GM23248 (cell line): ENCODE measurements at places on chromosomes 3 and 15.

DNA sequence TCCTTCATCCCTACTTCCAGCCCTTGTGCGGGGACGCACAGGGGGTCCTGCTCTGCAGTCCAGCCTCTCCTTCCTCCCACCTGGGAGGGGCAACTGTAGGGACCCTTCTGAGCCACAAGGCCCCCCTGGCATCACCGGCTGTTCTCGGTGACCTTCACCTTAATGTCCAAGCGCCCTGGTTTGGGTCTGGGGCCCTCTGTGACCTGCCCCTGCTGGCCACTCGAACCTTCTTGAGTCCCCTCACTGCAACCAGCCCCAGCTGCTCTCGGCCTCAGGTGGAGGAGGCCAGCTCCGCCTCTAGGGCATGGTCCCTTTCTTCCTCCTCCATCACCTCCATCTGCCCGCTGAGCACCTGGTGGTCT, 57.9 kb downstream of the RGMA start:
- DNase-seq, result no peak

GRCh38 chr15:76905855-76906254, 715 bp upstream of the SCAPER start:
- DNase-seq, result peak; percentile 14

- DNase-seq, result peak; percentile 61
Measured at GRCh38 chr3:46865031-46865507, 1.8 kb upstream of the MYL3 start.

- DNase-seq, result no peak
Measured at GRCh38 chr3:129106866-129107565, 14.6 kb downstream of the RAB43 start.

GRCh38 chr15:55743729-55744655, 1.0 kb upstream of the PRTG start:
- DNase-seq, result no peak

- DNase-seq, result peak; percentile 91
Measured at GRCh38 chr15:83843471-83843871, 189.5 kb downstream of the ADAMTSL3 start.

- no peak for DNase-seq
Measured at GRCh38 chr15:24955531-24955921, 739 bp downstream of the SNRPN start.

DNA sequence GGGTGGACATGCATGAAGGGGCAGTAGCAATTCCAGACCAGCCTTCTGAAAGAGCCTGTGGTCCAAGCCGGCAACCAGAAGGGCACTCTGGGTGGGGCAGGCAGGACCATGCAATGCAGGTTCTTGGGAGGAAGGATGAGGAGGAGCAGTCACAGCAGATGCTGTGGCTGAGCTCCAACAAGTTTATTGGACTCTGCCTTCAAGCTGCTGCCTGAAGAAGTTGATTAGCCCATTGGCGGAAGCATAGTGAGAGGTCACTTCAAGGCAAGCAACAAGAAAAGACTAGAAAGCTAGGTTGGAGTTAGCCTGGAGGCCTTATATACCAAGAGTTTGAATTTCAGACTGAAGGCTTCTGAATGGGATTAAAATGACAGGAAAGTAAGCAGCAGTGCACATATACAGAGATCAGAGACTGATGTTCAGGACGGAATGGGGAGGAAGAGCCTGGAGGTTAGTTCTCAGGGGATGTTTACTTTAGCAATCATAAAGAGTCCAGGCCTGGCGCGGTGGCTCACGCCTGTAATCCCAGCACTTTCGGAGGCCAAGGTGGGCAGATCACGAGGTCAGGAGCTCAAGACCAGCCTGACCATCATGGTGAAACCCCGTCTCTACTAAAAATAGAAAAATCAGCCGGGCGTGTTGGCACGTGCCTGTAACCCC, 39.9 kb downstream of the SFMBT1 start:
- DNase-seq, result no peak

GRCh38 chr3:98814817-98815420, 51.8 kb downstream of the ST3GAL6 start:
- DNase-seq, result peak; percentile 77
